Choroid plexus epithelial cell (primary cell): ENCODE measurements at places on chromosomes 7 and 10.

DNA sequence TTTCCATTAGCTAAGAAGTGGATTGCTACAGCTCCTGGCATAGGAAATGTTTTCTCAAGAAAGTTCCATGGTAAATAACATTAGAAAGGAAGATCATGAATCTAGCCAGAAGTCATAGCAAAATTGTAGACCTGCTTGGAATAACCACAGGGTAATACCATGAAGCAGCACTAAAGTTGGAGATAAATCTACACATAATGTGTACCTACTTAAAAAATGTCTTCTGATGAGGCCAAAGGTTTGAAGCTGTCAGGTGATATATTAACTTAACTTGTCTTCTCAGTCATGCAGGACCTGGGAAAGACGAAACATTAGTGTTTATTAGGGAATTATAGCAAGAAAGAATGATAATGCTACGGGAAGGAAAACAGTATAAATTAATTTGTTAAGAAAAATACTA is 6.3 kb downstream of the CISD1 start:
- no peak for DNase-seq

- DNase-seq: no peak
Measured at GRCh38 chr7:31764462-31764861, 77.4 kb downstream of the PPP1R17 start.

- DNase-seq: peak; percentile 38
Measured at GRCh38 chr7:128933180-128933891, 4.4 kb upstream of the IRF5 start.

DNA sequence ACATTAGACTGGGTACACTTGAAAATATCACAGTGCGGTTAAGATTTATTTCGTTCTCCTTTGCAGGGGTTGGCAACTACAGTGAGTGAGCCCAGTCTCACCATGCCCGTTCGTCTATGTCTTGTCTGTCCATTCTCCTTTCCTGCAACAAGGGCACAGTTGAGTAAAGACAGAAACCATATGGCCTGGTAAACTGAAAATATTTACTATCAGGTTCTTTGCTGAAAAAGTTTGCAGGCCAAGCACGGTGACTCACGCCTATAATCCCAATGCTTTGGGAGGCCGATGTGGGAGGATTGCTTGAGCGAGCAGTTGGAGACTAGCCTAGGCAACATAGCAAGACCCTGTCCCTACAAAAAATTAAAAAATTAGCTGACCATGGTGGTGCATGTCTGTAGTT is 11.4 kb upstream of the KCTD7 start:
- DNase-seq: no peak

DNA sequence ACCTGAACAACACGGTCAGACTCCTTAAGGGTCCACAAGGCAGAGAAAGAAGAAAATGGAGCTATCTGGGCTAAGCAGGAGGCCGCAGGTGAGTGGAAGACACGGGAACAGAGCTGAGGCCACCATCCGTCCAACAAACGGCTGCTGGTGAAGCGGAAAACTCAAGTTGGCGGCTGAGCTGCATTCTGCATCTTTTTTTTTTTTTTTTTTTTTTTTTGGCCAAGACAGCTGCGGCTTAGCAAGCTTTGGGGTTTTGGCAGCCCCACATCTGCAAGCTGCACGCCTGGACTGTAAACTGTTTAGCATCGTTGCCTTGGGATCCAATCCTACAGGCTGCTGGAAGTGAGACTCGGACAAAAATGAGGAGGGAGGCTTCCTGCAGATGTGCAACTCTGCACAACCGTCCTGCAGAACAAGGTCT is 37.4 kb downstream of the RGS10 start:
- DNase-seq: no peak

- peak; percentile 67 for DNase-seq
Measured at GRCh38 chr7:158587162-158588084, at the start of gene PTPRN2. Gene PTPRN2 (minus strand): TSS chr7:158587823.

DNA sequence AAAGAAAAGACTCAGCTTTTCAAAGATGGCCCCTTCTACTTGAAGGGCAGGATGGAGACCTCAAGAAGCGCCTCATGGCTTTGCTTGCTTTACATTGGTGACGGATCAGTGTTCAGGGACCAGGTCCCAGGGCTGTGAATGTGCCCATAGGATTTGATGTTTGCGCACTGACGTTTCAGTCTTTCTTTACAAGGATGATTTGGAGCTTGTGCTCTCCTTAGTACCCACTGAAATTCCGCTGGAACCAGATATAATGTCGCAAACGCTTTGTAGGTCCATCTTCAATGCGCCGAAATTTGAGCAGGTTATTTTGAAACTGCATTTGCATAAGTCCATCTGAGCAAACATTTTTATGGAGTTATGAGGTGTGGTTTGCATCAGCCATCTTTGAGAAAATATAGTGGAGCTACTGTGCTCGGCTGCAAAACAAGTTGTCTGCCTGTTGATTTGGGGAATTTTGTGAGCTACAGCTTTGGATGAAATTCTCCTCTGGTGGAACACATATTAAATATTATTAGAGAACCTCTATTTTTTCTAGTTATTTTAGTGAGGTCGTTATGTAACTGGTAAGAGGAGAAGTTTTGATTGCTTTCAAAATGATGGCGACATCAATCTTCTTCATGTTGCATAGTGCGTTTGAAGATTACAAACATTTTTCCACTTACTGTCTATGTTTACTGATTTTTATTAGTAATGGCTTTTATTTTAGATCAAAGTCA is 2.4 kb downstream of the RBM20 start:
- no peak for DNase-seq

DNA sequence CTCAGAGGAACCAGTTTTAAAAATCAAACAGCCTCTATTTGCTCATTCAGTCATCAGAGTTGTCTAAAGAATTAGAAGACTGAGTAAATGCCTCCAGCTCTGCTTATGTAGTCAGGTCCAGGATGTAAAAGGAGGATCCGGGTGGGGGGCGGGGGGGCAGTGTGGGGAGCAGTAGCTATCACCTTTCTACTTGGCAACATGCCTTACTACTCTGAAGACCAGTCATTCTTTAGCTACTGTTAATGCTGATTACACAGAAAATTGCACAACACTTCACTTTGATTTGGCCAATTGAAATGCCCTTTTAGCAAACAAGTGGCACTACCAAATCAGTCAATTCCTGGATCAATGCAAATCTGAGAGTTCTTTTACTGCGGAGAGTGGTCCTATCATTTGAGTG is 164.2 kb downstream of the NXPH1 start:
- DNase-seq: no peak

DNA sequence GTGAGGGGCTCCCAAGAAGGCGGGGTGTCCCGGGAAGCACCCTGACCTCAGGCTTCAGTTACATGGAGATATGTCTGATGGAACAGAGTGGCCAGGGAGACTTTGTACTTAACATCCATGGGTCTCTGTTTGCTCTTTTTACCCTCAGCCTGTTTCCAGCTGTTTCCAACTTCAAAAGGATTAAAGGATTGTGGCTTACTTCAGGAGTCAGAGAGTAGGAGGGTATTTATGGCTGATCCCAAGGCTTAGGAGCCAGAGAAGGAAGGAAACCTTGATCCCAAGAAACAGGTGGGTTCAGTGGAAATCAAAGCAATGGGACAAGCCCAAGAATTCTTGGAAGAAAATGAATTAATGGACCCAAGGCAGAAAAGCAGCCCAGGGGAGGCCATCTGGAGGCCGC is 37.7 kb upstream of the ZNF438 start:
- no peak for DNase-seq

- DNase-seq: peak; percentile 88
Measured at GRCh38 chr10:35896001-35896400, 253.9 kb upstream of the FZD8 start.

GRCh38 chr7:12269100-12269895 is 58.2 kb downstream of the TMEM106B start:
- DNase-seq: no peak

DNA sequence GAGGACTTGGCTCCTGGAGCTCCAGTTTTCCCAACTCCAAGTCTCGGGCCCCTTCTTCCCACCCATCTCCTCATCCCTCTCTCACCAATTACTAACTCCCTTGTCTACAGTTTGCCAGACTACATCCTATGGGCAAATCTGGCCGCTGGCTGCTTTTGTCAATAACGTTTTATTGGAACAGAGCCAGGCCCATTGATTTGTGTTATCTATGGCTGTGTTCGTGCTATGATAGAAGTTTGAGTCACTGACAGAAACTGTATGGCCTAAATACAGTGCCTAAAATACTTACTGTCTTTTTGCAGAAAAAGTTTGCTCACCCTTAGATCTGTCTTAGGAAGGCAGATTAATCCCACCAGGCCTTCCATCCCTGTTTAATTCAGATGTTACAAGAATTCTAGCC is 71.3 kb downstream of the PIP4K2A start:
- no peak for DNase-seq

GRCh38 chr10:127048630-127049029 is 143.4 kb downstream of the DOCK1 start:
- no peak for DNase-seq

DNA sequence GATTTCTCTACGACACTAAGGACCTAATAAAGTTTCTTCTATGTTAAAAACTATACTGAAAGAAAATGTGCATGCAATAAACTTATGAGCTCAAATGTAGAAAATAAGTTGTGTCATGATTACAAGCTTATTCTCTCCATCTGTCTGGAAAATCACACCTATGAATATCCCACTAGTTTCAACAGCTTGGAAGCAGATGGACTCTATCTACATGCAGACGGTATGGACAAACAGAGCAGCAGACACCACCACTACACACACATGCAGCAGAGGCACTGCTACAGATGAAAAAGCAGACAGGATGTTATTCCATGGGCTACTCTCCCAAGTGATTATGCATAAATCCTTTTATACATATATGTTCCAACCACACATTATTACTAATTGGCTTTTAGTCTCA is 123.4 kb upstream of the TARP start:
- no peak for DNase-seq

- no peak for DNase-seq
Measured at GRCh38 chr7:45686441-45687184, 112.4 kb downstream of the ADCY1 start.

GRCh38 chr10:21894648-21895342 is 108.7 kb downstream of the DNAJC1 start:
- no peak for DNase-seq

DNA sequence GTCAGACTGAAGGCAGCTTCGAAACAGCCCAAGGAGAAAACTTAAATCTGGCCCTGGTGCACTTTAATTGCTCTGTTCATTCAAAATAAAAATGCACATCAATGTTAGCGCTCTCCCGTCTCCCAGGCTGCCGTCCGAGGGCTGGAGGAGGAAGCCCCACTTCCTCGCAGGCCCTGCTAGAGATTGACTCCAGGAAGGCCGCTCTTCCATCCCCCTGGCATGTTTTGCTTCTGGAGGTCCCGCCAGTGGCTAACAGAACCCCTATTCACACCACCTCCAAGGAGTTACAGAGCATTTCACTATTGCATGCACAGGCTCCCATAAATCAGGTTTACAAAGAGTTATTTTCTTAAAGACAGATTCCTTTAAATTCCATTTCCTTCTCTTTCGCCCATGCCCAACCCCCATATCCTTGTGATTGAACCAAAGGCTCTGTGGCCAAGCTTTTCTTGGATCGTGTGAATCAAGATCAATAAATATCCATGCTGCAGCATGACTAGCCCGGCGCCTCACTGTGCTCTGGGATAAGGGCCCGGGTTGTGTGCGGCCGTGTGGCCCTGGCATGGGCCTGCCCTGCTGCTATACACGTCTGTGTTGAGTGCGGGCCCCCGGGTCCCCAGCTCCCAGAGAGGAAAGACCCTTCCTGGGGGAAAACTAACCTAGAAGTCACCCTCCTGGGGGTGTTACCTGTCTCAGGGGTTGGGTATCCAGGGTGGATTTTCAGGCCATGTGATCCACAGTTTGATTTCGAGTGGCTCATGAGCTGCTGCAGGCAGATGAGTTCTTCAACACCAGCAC is 118.7 kb upstream of the GDF10 start:
- no peak for DNase-seq

DNA sequence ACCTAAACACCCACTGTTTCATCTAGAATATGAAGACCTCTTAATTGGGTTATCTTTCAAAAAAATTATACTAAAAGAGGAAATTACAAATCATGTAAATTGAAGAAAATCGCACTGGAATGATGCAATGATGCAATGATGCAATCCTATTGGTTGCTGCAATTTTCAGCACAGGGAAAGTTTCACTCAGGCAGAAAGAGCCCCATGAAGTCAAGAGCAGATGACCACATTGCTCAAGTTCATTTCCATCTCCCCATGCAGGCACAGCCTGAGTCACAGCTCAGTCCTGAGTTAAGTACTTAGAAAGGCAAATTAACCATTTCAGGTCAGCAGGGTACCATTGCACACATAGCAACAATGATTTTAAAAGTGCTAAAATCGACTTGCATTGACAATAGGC is 180.3 kb upstream of the MYO3A start:
- DNase-seq: peak; percentile 61

DNA sequence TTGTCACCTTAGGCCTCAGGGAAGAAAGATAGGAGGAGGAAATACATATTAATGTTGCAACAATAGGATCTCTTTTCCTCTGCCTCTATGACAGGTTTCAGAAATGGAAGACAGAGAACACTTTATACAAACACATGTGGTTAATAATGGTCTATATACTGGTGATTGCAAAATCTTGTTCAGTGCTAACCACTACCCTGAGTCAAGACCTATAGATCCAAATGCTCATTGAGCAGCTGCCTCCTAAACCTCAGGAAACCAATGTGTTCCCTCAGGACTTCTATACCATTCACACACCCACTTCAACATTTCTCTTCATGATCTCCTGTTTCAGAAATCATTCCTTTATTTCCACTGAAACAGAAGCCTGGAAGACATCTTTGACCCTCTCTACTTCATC is 32.5 kb upstream of the VWDE start:
- no peak for DNase-seq

GRCh38 chr7:149724661-149725425 is 48.5 kb downstream of the ZNF467 start:
- DNase-seq: no peak

DNA sequence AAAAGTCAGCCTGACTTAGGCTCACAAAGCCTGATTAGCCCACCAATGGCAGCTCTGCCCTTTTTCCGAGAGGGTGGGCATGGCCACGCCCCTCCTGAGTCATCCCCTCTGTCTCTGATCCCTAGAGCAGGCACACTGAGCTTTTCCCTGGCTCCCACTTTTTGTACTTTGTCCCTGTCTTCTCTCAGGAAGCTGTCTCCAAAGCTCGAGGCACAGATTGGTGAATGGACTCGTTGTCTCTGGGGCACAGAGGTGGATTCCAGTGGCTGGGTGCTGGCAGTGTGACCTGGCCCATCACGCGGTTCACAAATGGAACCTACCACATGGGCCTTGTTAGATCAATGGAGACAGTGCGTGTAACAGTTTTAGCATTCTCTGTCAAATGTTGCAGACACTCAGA is 313.5 kb downstream of the WDR37 start:
- DNase-seq: no peak
